Right ventricle myocardium superior (tissue), 1 donor: ENCODE measurements at places on chromosomes 1 and 21. TPM values are rescaled to one million over a fixed set of nuclear protein-coding genes. Genes with fewer than 3 reads are reported as not detected.

GRCh38 chr1:52142220-52143183 lies 613 bp downstream of the ZFYVE9 start:
- peak; percentile 58 for DNase-seq

DNA sequence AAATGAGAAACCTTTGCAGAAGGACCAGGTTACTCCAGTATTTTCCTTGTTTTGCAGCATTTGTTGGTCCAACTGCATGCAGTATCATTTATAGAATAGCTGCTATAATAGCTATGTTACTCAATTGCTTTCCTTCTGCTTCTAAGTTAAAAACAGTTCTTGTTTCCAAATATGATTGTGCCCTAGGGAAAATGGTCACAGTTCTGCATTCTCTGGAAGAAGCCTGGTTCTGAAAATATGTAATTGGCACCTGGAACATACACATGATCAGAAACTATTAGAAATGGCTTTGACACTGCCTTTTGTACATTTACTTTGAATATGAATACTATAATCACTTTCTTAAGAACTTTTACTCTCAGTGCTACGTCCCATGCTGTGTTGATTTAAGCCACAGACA lies 33.6 kb downstream of the HENMT1 start:
- DNase-seq, result no peak

DNA sequence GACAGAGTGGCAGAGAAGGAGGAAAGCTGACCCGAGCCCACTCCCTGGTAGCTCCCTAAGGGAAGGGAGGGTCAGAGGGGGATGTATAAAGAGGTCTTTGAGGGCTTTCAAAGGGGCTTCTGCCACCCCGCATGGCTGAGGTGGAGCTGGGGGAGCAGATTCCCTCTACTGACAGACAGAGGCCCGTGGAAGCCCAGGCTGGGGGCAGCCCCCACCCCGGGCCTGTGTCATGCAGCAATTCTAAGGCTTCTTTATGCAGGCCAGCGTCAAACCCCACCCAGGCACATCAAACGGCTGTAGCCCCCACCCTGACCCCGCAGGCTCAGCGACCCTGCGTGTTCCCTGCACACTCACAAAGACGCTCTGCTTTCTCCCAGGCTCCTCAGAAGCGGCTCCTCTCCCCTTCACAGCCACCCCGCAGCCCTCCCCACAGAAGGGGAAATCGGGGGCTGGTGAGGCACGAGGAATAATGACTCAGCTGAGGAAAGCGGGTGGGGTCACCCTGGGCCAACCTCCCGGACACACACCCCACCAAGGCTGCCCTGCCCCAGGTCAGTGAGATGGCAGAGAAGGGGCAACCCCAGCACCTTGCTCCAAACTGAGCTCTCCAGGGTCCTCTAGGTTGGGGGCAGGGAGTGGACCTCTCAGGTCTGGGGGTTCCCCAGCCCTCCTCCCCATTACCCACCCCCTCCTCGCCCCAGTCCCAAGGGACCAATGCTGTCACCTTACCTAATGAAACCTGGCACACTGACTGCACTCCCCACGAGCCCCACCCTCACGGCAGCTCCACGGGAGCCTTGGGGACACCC lies 10.8 kb downstream of the SLC45A3 start:
- DNase-seq, result no peak

GRCh38 chr1:234553240-234554188 lies 56.5 kb downstream of the IRF2BP2 start:
- DNase-seq, result no peak

- DNase-seq, result no peak
These were observed 12.2 kb upstream of the VN1R5 start for GRCh38 chr1:247243524-247244137.

GRCh38 chr1:110542725-110543124 lies 23.8 kb upstream of the KCNA10 start:
- no peak for DNase-seq

DNA sequence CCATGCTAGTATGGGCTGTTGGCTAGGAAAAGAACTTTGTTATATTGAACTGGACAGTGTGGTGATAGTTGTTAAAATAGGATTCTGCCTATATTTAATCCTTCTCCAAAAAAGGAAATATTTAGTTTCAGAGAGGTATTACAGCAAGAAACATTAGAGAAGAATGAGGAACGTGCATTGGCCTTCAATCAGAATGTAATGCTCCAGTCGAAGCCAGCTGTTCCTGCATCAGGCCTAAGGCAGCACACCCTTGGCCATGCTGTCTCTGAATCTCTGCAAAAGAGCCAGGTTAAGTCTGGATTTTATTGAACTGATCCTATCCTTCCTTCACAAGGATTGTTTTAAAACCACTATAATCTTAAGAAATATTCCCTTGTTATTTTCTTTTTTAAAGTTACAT lies 35.3 kb upstream of the RALGPS2 start:
- DNase-seq, result no peak

DNA sequence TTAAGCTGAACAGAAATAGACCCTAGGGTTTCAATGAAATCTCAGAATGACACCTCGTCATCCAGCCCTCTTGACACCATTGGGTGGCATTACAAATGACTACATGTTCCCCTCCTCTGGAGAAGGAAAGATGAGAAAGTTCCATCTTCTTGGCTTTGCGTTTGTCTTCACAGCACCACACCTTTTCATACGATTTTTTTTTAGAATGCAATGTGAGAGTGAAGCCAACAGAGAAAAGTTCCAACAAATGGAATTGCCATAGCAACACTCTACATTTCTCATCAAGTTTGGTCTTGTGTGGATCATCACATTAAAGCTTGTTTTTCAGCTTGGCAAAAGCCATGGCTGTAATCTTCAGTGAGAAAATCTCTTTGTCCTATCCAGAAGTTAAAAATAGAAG lies 183.4 kb upstream of the SNX7 start:
- DNase-seq, result no peak

GRCh38 chr21:44732263-44732662 lies 20.9 kb upstream of the TSPEAR start:
- no peak for DNase-seq

- no peak for DNase-seq
These were observed 3.7 kb downstream of the OPRD1 start for GRCh38 chr1:28815533-28816185.

- DNase-seq, result no peak
These were observed 30.1 kb downstream of the NFASC start for GRCh38 chr1:204900721-204901120.

GRCh38 chr1:1966071-1966740 lies 37.4 kb downstream of the CFAP74 start:
- no peak for DNase-seq

DNA sequence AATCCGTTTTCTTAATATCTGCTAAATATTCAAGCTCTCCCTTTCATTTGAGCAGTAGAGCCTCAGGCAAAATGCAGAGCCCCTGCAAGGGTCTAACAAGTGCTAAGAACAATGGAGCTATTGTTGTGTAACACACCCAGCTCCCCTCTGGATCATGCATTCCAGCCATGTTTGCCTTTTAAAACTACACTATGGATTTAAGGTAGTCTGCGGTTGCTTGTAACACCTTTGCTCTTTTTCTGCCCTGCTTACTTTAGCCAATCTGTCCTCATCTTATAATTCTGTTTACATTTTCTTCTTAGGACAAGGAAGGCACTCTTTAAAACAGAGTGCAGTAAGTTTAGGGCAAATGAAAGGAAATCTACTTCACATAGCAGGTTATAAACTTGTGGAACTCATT lies 60.0 kb upstream of the C1orf105 start:
- no peak for DNase-seq

- DNase-seq, result no peak
These were observed 35.7 kb upstream of the PWP2 start for GRCh38 chr21:44071359-44072104.

DNA sequence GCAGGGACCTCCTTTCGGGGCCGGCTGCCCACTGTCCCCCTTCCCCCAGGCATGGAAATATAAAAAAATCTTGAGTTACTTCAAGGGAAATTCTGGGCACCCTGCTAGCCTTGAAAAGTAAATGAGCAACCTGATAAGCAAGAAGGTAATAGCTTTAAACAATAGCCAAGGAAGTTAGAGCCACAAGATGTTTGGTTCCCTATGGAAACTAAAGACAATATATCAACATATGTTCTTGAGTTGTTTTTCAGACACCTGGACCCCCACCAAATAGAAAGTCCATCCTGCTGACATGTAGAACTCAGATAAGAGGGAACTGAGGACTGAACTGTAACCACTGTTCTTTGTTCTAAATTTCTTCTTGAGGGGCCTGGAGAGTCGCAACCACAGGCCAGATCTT lies 19.3 kb upstream of the SLC35A3 start:
- DNase-seq, result no peak

DNA sequence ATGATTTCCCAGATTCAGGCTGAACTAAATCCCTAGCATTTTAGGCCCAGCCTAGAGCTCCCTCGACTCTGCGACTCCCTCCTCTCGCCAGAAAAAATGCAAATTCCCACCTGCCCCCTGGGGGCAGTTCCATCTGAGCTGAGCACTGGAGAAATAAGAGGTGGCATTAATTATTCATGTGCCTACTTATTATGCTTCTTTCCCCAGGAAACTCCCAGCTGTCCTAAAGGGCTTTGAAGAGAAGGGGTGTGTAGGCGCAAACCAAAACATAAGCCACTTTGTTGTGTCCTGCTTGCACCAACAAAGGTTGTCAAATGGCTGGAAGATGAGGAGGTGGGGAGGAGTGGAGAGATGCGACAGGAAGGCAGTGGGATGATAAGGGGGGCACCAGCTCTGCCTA lies 41.4 kb upstream of the GOLT1A start:
- no peak for DNase-seq

- peak; percentile 16 for DNase-seq
These were observed 4.9 kb upstream of the SAMD11 start for GRCh38 chr1:918843-919242.

DNA sequence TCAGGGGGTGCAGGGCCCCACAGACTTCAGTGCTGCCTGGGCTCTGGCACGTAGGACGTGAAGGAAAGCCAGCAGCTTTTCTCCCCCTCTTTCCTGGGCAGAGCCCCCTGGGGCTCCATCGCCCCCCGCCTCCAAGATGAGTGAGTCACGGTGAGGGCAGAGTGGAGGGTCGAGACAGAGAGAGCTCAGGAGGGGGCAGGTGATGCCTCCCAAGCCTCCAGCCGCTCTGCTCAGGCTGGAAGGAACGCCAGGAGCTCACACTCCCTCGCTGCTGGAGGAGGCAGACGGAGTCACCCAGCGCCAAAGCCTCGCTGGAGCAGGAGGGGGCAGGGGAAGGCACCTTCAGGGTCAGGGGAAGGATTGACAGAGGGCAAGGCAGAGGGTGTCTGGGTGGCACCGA lies 119.5 kb downstream of the CASZ1 start:
- no peak for DNase-seq

DNA sequence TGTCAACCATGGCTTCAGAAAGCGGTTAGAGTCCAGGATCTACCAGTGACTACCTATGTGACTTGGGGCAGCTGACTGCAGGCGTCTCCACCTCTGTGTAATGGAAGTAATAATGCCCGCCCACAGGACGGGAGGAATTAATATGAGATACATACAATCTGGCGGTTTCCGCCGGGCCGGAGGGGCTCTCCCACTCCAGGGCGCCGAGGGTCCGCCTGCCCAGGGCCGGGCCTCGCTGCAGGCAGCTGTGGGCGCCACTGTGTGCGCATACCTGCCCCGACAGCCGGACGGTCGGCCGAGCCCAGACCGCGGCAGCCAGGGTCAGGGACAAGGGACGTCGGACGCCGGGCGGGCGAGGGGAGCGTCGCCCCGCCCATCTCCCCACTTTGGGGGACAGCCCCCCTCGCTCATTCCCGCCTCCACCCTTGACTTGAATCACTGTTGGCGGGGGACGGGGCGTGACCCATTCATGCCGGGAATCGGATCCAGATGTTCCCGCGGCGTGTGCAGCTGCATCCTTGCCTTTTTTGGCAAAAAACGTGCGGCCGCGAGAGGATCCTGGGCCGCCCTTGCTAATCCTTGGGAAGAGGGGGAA lies 6.0 kb upstream of the SF3A3 start:
- peak; percentile 91 for DNase-seq

GRCh38 chr1:37472281-37472680 lies 2.1 kb upstream of the ZC3H12A start:
- DNase-seq, result no peak

DNA sequence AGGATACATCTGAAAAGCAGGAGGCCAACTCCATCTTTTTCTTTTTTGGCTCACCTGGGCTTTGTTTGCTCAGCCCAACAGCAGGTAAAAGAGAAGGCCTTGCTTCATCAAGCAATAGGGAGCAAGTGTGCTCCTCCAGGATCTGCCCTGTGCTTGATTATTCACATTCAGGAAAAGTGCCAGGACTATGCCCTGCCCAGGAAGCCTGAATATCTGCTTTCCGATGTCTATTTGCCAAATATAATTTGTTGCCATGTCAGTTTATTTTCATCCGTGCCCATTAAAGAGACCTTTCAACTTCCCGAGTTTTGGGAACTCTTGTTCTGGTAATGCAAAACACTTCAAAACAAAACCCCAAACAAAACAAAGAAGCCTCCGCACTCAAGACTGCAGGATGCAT lies 185.3 kb downstream of the CDC7 start:
- DNase-seq, result no peak

DNA sequence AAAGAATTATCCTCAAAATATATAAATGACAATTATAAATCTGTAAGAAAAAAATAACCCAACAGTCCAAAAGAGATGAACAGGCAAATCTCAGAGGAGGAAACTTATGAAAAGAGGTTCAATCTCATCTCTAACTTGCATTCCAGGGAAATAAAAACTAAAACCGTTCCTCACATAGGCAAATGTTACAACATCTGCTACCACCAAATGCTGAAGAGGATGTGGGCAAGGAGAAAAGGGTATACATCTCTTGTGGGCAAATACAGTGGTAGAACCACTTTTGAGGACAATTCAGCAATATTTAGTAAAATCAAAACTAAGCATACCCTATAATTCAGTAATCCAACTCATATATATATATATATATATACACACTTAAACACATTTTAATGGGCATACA lies 33.7 kb upstream of the SGIP1 start:
- no peak for DNase-seq

- DNase-seq, result no peak
These were observed 33.2 kb upstream of the PDE4B start for GRCh38 chr1:65759516-65759915.

The ARHGAP29 gene
- total RNA-seq, result 27.5 TPM

The L1TD1 gene
- total RNA-seq, result not detected

The OR2T2 gene
- not detected for total RNA-seq

The ZYG11A gene
- total RNA-seq, result not detected

The SEC16B gene
- total RNA-seq, result 1.3 TPM

The S100A8 gene
- total RNA-seq, result 42.5 TPM

The USP33 gene
- 22.0 TPM for total RNA-seq

The SFN gene
- not detected for total RNA-seq

The KPRP gene
- not detected for total RNA-seq

The INSRR gene
- 0.40 TPM for total RNA-seq

The ACTN2 gene
- total RNA-seq, result 1,943 TPM

The SLC1A7 gene
- 0.08 TPM for total RNA-seq

The SYTL1 gene
- 0.43 TPM for total RNA-seq

The G0S2 gene
- 453 TPM for total RNA-seq

The SH2D1B gene
- total RNA-seq, result 0.16 TPM

The IL20 gene
- not detected for total RNA-seq
